ENCODE measurements at places on chromosomes 13 and 19.

DNA sequence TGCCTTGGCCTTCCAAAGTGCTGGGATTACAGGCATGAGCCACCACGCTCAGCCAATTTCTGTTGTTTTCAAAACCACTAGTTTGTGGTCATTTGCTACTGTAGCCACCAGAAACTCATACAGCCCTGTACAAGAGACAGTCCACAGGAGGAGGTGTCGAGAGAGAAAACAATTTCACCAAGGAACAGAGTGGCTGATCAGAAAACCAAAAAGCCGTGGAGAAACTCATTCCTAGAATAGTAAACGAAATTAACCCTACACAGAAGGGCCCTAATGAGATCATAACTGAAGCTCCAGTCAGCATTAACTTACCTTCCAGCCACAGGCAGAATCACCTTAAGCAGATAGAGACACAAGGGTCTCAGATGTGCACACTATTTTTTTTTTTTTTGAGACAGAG is 3.8 kb upstream of the CCDC124 start:
- DNase-seq = no peak

GRCh38 chr13:46712524-46712923 is 84.4 kb downstream of the ESD start:
- no peak for DNase-seq

DNA sequence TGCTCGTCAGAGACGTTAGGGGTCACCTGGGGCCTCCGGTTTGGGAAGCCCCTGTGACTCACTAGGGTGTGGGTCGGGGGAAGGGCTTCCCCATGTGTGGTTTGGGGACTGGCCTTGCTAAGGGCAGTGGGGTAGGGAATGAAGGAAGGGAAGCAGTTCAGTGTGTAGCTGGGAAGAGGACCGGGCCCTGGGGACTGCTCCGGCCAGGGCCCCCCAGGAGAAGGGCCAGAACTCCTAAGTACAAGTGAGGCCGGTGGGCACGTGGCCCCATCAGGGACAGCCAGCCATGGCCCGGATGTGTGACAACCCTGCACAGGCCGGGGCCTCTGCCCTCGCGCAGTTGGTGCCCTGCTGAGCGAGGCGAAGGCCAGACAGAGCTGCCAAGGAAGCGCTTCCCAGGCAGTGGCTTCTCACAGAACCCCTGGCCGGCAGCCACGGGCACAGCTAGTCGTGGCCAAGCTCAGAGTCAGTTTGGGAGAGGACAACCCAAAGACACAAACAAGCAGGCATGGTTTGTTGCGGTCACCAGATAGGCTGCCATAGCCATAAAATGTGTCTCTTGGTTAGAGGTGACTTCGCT is 25.7 kb downstream of the TEX29 start:
- DNase-seq = no peak

- no peak for DNase-seq
These were observed 495.9 kb downstream of the GPC5 start for GRCh38 chr13:91894316-91894715.

DNA sequence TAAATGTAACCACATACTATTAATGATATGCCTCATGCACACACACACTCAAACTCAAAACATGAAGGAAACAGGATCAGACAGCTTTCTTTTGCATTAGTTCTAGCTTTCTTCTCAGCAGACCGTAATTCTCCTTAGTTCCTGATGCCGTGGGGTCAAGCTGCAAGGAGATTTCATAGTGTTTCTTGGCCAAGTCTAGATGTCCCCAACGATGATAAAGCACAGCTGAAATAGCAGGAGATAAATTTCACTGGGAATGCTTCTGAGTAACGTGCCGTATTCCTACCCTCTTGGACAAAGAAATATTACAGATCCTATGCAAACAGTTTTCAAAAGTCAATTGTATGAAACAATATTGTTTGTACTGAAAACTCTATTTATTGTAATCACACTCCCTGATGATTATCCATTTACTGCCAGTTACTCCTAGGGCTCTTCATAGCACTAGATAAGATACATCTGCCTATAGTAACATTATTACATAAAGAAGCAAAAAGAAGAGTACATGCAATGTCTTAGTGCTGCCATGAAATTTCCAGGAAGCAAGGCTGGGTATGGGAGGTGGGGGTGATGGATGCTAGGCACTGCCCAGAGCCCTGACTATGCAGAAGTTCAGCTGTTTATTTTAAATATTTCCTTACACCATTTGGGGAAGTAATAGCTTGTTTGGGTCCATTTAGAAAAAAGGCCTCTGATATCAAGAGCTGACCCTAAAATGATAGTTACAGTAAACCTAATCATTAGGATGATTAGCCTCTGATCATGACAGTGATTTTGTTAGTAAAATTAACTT is 16.5 kb upstream of the GGACT start:
- no peak for DNase-seq

- no peak for DNase-seq
These were observed 93.6 kb upstream of the ZNF507 start for GRCh38 chr19:32251634-32252332.

DNA sequence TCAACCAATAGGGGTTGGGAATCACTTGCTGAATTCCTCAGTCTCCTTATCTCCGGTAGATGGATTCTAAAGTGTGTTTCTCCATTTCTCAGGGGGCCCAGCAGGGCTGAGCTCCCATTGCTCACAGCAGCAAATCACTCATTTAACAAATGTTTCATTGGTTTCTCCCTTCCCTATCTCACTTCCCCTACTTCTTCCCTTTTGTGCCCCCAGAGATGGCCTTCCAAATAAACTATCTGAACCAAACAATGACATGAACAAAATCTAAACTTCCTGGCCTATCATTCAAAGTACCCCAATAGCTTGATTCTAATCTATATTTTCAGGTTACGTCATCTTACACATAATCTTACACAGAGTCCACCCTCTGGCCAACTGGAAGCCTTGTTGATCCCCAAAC is 60.4 kb downstream of the DLEU7 start:
- no peak for DNase-seq

- no peak for DNase-seq
These were observed 100.0 kb downstream of the GADD45B start for GRCh38 chr19:2575734-2576481.

- DNase-seq = no peak
These were observed 31.6 kb upstream of the USP12 start for GRCh38 chr13:27203186-27203585.

- no peak for DNase-seq
These were observed 8.7 kb upstream of the SCN1B start for GRCh38 chr19:35021596-35021995.

DNA sequence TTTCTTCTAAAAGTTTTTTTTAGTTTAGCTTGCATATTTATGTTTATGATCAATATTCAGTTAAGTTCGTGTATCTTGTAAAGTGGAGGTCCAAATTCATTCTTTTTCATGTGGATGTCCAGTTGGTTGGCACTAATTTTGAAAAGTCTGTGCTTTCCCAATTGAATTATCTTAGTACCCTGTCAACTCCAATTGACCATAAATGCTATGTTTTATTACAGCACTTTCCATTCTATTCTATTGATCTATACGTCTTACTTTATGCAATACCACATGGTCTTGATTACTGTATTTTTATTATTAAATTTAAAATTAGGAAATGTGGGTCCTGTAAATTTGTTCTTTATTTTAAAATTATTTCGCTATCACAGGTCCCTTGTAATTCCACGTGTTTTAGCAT is 837.6 kb upstream of the SLC10A2 start:
- no peak for DNase-seq

- DNase-seq = no peak
These were observed 663 bp upstream of the GGACT start for GRCh38 chr13:100589178-100589725.

DNA sequence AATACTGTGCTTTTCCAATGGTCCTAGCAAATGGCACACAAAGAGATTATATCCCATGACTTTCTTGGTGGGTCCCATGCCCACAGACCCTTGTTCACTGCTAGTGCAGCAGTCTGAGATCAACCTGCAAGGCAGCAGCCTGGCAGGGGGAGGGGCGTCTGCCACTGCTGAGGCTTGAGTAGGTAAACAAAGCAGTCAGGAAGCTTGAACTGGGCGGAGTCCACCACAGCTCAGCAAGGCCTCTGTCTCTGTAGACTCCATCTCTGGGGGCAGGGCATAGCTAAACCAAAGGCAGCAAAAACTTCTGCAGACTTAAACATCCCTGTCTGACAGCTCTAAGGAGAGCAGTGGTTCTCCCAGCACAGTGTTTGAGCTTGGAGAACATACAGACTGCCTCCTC is 82.9 kb downstream of the ZNF737 start:
- DNase-seq = peak; percentile 9

DNA sequence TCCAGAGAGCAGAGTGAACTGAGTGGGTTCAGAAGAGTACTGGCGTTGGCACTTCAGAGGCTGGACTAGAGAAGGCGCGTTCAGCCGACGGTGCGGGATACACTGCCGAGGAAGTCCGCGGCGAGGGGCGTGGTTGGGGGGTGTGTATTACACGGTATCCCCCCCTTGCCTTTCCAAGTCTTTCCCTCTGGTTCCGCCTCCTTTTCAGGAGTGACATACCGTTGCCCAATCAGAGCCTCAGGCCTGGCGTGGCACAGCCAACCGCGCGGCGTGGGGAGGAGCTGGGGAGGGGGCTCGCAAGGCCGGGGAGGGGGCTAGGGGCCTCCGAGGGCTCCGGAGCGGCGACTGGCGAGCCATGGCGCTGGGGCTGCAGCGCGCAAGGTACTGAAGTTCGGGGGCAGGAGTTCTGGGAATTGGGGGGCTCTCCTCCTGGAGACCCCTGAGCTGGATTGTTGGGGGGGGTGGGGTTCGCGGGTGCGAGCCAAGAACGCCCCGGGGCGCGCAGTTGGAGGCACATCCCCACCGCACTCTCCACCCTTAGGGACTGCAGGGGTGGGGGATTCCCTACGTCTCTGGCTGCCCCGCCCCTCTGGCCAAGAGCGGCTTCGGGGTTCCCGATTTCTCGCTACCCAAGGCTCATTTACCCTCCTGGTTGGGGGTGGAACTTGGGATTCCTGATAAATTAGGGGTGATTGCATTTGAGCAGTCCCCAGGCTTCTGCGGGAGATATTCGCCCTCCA is at the start of gene HIF3A:
Gene HIF3A, plus strand, starts transcription at position 321 of the 740 bp plus-strand sequence. Its CDS starts 35 bp downstream, at position 356.
- DNase-seq = no peak

- DNase-seq = peak; percentile 83
These were observed 9.6 kb upstream of the NOTCH3 start for GRCh38 chr19:15210323-15210781.

GRCh38 chr13:50104493-50104892 is 89.2 kb downstream of the KCNRG start:
- DNase-seq = no peak

DNA sequence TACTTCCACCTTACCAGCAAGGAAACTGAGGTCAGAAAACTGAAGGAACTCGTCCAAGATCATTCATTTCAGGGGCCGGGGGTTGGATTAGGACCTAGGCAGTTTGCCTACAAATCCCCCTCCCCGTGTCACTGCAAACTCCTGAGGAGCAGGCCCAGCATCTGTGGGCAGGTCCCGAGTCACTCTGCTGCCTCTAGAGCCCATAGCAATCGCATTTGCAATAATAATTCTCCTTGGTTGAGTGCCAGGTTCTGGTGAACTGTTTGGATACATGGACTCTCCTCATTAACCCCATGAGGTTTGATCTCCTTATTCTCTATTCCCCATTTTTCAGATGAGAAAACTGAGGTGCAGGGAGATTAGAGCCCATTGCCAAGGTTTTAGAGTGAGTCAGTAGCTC is 903 bp downstream of the PIN1 start:
- DNase-seq = no peak

- no peak for DNase-seq
These were observed 3.8 kb upstream of the CCDC97 start for GRCh38 chr19:41305927-41306793.

DNA sequence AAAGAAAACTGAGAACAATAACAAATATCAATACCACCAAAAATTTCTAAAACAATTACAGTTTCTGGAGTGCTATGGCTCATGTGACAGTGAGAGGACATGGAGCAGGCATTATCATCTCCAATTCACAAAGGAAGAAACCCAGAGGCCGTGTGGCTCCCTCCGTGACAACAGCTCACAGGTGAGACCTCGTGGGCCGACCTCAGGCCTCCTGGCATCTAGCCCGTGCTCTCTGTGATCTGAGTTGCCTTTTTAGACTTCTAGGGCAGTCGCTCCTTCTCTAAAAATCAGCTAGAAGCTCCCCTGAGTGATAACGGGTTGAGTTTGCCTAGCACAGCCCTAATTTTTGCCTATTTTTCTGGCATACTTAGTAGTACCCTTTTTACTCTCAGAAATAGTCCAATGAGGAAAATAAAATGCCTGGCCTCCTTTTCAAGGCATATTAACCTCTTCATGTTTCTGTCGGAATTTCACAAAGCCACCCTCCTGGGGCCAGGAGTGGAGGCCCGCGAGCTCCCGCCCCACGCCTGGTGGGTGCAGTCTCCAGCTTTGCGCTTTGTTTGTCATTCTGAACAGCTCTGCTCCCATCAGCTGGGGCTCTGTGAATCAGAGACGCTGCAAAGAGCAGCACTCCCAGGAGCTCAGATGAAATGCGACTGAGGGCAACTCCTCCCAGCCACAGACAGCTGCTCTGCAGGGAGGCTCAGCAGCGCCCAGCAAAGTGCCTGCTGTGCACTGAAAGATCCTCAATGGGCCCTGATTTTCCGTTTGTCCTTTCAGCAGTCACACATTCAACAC is 292.5 kb downstream of the UQCRFS1 start:
- no peak for DNase-seq

- no peak for DNase-seq
These were observed 25.3 kb downstream of the LMO7 start for GRCh38 chr13:75661443-75661842.

GRCh38 chr13:30049692-30050091 is 199.3 kb upstream of the UBL3 start:
- no peak for DNase-seq

DNA sequence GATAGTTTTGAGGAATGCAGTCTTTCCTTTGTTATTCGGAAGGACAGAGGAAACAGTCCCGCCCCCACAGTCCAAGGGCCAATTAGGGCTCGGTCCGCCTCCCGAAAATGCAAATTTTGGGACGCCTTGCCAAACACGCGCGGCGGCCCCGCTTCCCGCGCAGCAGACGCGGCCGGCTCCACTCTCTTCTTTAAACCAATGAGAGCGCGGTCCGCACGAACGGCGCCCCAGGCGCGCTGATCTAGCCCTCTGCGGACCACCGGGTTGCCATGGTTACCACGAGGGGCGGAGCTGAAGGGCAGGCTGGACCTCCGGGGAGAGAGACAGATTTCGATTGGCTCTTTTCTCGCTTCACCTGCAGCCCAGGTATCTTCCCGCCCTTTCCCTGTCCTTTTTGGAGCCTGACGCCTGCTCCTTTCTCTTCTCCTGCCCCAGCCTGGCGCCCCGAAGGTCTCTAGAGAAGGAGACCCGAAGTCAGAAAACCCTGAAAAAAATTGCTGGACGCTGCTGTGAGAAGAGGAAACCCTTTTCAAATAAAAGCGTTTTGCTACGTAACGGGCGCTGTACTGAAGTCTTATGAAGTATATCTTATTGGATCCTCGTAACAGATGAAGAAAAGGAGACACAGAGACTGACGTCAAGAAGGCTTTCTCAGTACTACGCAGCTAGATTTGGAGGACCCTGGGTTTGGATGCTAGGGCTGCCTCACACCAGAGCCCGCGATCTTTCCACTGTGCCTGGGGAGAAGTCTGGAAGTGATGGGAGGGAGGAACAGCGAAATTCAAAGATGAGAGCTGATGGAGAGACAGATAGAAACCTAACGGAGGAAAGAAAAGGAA is 2.0 kb downstream of the PTH2 start:
- DNase-seq = peak; percentile 49

- no peak for DNase-seq
These were observed 1090.0 kb downstream of the SLITRK5 start for GRCh38 chr13:88761145-88761544.

Measured in CD4-positive, alpha-beta T cell treated with Interleukin-1 beta for 1 hour (primary cell).